CD4-positive, alpha-beta T cell treated with Interleukin-6 for 4 hours (primary cell): ENCODE measurements at places on chromosomes 12 and 14.
A peak's percentile ranks its signal among the peaks of the same experiment; 100 is the strongest.

DNA sequence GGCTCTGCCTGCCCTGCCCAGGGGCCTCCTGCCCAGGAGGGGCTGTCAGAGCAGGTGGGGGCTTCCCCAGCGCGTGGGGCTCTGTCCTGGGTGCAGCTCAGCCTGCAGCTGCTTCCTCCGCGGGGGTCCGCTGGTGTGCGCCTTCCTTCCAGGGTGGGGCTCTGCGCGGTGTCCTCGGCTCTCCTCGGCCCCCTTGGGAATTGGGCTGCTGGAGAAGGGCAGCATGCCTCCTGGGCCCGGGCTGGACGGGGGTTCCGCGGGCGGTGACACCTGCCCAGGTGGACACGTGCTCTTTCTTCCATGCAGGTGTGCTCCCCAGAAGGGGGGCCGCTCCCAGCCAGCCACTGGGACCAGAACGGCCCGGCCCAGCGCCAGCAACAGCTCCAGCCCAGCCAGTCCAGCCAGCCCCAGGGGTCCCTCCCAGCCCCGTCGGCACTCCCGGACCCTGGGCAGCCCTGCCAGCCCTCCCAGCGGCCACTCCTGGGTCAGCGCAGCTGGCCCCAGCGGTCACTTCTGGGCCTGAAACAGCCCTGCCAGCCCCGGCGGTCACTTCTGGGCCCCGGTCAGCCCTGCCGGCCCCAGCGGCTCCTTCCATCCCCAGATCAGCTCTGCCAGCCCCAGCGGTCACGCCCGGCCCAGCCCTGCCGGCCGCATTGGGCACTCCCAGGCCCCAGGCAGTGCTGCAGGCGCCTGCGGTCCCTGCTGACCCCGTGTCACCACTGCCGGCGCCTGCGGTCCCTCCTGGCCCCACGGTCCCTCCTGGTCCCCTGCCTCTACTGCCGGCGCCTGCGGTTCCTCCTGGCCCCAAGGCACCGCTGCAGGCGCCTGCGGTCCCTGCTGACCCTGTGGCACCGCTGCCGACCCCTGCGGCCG is 19.1 kb downstream of the FBRSL1 start:
- DNase-seq = no peak

GRCh38 chr12:82883394-82884355 is 197.0 kb downstream of the TMTC2 start:
- DNase-seq = no peak

DNA sequence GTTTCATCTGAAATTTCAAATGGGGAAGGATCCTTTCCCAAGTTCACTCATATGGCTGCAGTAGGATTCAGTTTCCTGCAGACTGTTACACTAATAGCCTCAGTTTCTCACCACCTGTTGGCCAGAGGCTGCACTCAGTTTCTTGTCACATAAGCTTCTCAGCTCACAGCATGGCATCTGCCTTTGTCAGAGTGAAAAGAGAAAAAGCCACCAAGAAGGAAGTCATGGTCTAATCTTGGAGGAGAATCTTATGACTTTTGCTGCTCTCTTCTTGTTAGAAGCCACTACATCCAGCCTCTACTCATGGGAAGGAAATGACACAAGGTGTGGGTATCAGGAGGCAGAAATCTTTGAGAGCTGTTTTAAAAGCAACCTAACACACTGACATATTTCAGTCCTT is 39.4 kb upstream of the BTG1 start:
- peak; percentile 42 for DNase-seq

- DNase-seq = no peak
Observed at GRCh38 chr14:104277416-104278213, 139.2 kb downstream of the KIF26A start.

DNA sequence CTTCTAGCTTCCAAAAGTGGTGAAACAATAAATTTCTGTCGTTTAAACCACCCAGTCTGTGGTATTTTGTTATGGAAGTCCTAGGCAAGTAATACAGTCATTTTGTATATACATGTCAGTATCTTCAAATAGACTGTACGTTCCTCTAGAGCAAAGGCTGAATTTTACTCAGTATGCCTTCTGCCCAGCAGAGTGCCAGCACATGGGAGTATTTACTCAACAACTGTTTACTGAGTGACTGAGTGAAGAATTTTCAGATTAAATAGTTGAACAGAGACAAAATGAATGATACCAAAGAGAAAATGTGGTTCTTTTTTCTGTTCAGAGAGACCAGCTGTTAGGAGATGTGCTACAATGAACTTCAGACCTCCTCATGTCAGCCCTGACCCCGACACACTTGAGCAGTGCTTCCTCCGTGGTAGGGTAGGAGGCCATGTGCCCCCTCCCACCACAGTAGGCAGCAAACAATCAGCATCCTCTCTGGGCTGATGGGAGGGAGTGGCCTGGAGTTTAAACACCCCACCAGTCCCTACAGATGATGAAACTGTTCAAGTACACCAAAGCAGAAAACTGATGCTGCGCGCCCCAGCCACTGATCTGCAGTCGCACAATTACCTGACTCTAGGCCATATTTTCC is 21.7 kb downstream of the BMP4 start:
- no peak for DNase-seq

GRCh38 chr12:121190523-121191031 is 19.4 kb upstream of the P2RX4 start:
- no peak for DNase-seq

- no peak for DNase-seq
Observed at GRCh38 chr14:101134161-101134631, 230.7 kb upstream of the RTL1 start.

DNA sequence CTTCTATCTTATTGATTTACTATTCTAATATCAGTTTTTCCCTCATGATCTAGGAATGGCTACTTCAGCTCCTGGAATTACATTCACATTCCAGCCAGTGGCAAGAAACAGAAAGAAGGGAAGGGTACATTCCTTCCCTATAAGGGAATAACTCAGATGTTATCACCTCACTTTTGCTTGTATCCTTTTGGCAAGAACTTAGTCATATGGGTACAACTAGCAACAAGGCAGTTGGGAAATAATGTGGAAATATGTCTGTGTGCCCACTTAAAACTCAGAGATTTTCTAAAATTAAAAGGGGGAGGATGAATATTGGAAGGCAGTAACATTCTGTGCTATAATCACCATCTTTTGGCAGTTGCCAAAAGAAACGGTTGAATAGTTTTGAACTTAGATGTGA is 85.6 kb downstream of the MSRB3 start:
- DNase-seq = no peak

DNA sequence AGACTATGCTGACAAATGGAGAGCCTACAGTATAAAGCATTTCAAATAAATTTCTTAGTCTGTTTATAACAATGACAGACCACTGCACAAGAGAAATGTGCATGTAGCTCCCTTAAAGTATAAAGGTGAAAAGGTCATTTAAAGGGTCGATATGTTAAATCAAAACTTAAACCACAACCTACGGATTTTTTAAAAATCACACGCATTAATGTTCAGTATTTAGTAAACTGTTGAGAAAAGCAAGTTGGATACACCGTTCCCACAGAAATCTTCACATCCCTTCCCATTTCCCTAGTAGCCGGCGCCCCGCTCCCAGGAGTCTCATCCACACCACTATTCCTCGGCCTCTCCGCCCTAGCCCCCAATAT is 614 bp downstream of the FKBP3 start:
- no peak for DNase-seq

DNA sequence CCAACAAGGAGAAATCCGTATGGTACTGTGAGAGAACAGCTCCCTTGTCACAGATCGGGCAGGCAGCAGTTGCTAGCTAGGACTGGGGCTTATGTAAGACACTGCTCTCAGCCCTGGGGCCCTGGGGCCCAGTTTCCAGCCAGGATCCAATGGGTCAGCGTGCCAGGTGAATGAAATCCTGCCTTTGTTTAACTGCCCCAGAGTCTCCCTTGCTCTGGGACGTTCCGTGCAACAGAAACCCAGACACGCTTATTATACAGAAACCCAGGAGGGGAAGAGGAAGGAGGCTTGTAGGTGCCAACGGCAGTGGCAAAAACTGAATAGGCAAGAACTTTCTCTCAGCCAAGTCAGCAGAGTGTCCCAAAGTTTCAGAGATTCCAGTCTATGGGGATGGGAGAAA is 110.6 kb downstream of the DIO2 start:
- DNase-seq = no peak

DNA sequence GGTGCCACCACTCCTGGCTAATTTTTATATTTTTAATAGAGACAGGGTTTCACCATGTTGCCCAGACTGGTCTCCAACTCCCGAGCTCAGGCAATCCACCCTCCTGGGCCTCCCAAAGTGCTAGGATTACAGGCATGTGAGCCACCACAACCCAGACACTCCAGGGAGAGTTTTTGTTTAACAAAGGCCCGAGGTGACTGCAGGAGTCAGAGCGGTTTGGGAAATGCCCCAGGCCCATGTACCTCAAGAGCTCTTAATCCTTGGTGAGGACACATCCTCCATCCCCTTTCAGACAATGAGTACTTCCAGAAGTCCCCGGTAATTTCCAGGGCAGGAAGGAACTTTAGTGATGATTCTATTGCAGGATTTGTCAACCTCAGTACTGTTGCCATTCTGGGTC is 176.0 kb downstream of the ESRRB start:
- DNase-seq = no peak

DNA sequence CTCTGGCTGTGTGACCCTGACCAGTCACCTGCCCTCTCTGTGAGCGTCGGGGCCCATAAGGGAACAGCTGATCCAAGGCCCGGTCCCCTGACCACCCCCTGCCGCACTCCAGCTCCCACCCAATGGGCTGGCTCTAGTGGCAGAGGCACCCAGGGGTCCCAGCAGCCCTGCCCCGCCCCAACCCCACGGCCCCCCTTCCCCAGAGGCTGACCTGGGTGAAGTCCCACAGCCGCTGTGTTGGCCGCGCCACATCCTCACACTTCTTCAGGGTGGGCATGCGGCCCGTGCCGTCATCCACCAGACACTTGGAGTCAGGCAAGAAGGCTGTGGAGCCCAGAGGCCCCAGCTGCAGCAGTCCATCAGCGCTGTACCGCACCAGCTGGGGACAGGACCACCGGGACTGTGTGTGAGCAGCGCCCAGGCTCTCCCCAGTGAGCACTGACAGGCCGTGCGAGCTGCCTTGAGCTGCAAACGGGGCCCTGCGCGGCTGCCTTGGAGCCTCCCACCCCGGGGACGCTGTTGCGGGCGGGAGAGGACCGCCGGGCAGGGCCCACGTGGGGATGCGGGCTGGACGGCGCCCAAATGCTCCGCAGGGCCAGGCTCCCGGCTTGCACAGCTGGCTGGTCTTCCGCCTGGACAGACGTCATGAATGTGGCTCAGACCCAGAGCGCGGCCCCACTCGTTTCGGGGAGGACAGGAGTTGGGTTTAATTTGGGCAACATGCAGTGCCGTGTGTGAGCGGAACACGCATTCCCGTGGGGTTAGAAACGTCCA is 53.5 kb downstream of the NOC4L start:
- no peak for DNase-seq

GRCh38 chr12:49375406-49375805 is 8.1 kb downstream of the SPATS2 start:
- DNase-seq = no peak

- no peak for DNase-seq
Observed at GRCh38 chr12:23722655-23723054, 226.8 kb downstream of the SOX5 start.

- DNase-seq = no peak
Observed at GRCh38 chr14:99545586-99545985, 58.4 kb downstream of the CCDC85C start.
